ENCODE measurements at places on chromosomes 6 and 20.

DNA sequence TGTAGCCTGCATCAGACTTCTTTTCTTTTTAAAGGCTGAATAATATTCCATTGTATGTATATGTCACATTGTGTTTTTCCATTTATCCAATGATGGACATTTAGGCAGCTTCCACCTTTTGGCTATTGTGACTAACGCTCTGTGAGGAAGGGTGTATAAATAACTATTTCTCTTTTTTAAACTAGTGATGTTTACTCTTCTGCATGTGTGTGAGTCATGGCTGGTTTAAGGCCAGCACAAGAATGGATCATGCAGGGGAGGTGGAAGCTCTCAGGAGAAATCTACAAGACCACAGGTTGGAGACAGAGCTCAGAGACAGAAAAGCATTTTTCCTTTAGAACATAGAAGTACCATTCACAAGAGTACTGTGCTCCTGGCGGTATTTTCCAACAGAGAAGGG, 307.2 kb downstream of the SOX4 start:
- DNase-seq = no peak

GRCh38 chr20:12416281-12416680, 498.6 kb downstream of the BTBD3 start:
- no peak for DNase-seq

DNA sequence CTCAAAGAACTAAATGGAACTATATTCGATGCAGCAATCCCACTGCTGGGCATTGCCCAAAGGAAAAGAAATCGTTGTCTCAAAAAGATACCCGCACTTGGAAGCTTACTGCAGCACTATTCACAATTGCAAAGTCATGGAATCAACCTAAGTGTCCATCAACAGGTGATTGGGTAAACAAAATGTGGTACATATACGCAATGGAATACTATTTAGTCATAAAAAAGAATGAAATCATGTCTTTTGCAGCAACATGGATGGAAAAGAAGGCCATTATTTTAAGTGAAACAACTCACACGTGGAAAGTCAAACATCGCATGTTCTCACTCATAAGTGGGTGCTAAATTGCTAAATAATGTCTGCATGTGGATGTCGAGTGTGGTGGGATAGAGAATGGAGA, 70.9 kb upstream of the MPC1 start:
- DNase-seq = no peak

GRCh38 chr6:44142835-44143234, 15.5 kb downstream of the TMEM63B start:
- DNase-seq = no peak

DNA sequence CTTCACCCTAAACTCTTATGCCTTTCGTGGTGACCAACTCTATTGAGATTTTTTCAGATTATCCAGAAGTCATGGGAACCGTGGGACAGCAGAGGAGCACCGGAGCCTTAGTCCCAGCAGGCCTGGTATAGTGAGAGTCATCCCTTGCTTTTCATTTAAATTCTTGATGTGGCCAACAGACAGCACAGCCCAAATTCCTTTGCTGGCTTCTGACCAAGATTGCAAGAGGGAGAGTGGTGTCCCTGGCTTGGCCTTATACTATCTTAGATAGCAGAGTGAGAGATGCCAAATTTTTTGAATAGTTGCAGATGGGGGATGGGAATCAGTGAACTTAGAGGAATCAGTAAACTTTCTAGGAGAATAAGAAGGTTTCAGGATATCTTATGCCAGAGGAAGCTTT, 7.8 kb downstream of the STX11 start:
- DNase-seq = no peak

- no peak for DNase-seq
Observed at GRCh38 chr6:23403460-23403859, 722.6 kb upstream of the NRSN1 start.

GRCh38 chr6:141464490-141464889, 668.2 kb upstream of the GJE1 start:
- no peak for DNase-seq
